ENCODE measurements at places on chromosomes 6 and 20. TPM values are rescaled to one million over a fixed set of nuclear protein-coding genes. Genes with fewer than 3 reads are reported as not detected.

The ANGPT4 gene
- not detected for total RNA-seq

The CARMIL1 gene
- total RNA-seq, result 8.2 TPM

The FAM184A gene
- total RNA-seq, result 0.26 TPM

DNA sequence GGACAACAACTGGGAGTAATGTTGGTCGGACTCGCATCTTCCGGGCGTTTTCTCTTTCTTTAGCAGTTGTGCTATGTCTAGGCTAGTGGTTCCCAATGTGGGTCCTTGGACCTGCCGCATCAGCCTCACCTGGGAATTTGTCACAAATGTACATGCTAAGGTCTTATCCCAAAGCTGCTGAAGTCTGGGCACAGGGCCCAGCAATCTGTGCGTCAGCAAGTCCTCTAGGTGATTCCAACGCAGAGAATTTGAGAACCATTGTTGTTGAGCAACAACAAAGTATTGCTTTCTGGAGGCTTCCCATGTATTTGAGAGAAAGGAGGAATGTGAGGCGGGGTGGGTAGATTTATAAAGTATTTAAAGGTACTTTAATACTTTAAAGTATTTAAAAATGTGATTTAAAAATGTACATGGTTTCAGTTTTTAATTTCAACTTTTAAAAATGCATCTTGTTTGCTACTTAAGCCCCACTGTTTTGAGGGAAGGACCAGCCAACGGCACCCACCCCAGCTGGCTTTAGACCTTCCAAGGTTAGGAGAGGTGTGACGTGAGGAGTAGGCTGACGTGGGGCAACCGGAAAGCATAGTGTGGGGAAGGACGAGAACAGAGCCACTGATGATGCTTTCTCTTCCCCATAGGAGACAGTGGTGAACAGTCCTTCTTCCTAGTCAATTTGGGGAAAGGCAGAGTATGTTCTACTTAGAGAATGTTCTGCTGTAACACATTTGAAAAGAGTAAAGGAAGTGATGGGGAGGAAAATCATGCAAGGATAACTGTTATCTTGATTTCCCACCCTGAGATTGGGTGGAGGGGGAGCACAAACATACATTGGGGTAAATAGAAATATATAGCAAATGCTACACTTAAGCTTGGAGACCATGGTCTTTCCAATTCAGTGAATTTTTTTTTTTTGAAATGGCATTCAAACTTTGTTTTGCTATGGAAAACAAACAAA, 4.3 kb downstream of the UST start:
- DNase-seq, result no peak

DNA sequence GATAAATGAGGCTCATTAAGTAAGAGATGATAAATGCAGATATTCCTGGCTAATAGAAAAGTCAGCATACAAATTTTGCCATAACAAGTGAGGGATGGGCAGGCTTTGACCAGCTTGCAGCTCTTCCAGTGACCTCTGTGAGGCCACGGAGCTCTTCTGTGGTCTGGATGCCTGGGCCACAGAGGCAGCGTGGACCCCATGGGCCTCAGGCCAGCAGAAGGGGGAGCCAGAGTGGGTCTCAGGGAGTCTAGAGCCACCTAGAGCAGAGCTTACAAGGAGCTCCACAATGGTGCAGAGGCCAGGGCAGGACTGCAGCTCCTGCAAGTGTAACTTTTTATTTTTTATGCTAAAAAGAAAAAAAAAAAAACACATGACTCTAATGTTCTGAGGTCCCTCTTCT, 165.1 kb downstream of the ARID1B start:
- DNase-seq, result no peak

- DNase-seq, result no peak
These were observed 1.8 kb downstream of the RALGAPA2 start for GRCh38 chr20:20710443-20711315.

- DNase-seq, result peak; percentile 41
These were observed 136.3 kb downstream of the LY86 start for GRCh38 chr6:6724539-6725467.

DNA sequence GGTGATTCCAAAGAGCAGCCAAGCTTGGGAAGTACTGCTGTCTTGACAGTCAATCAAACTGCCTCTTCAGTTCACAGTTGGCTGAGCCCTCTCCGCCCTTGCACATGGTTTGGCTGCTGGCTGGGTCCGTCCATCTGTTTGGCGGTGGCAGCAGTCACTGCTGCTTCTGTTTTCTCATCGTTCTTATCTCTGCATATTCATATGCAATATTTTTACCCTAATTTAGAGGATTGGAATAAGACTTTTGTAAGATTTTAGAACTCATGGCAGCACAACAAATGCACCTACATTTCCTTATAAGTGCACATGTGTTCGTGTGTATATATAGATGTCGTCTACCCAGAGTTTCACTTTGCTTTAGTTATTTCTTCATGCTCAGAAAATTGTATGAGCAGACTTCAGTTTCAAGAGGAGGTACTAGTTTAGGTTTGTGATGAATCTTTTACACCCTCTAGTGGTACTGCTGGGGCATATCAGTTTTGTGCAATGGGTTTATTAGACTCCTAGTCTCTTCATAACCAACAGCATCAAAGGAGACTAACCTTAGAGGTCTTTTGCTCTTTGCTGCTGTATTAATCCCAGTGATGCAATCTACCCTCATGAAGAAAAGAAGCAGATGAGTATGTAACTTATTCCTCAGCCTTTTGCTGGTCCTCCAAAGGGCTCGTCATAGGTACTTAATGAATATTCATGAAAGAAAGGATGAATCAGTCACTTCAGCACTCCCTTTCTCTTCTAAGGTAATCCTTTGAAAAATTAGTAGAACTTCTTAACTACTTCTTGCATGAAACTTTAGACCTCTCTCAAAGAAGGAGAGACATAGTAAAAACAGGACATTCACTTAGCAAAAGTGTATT, 44.3 kb downstream of the KHDC1L start:
- DNase-seq, result no peak

DNA sequence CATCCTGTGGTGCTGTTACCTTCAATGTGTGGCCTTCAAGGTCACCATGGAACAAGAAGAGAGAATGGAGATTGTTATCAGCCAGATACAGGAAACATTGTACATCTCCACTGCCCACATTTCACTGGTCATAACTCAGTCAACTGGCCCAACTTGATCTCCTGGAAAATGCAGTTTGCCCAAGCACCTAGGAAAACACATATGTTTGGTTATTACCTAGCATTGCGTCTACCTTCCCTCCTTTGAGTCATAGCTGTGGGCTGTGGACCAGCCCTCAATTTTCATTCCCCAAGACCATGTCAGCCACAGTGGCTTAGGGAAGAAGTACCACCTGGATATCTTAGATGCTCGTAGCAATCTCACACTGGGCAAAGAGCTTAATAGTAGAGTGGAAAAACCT, 513.4 kb downstream of the KIF16B start:
- DNase-seq, result no peak

DNA sequence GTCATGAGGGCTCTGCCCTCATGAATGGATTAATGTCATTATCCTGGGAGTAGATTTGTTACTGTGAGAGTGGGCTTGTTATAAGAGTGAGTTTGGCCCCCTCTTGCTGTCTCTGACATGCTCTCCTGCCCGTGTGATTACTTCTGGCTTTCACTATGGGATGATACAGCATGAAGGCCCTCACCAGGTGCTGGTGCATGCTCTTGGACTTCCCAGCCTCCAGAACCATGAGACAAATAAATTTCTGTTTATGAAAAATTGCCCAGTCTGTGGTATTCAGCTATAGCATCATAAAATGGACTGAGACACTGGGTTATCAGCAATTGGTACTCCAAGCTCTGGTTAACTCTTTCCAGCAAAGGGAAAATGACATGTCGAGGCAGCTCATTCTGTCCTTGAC, 76.2 kb upstream of the MAP3K7 start:
- DNase-seq, result no peak

- DNase-seq, result no peak
These were observed 183.0 kb downstream of the THBS2 start for GRCh38 chr6:169070506-169071176.

GRCh38 chr6:70790483-70791224, 123.0 kb downstream of the SMAP1 start:
- DNase-seq, result no peak

- DNase-seq, result no peak
These were observed 138.1 kb downstream of the FNDC1 start for GRCh38 chr6:159307246-159307790.

- no peak for DNase-seq
These were observed 23.6 kb downstream of the FOXO3 start for GRCh38 chr6:108584323-108584722.

- no peak for DNase-seq
These were observed 14.3 kb upstream of the LAMA4 start for GRCh38 chr6:112268654-112269053.

- no peak for DNase-seq
These were observed 19.9 kb upstream of the RIPOR3 start for GRCh38 chr20:50711113-50711825.

DNA sequence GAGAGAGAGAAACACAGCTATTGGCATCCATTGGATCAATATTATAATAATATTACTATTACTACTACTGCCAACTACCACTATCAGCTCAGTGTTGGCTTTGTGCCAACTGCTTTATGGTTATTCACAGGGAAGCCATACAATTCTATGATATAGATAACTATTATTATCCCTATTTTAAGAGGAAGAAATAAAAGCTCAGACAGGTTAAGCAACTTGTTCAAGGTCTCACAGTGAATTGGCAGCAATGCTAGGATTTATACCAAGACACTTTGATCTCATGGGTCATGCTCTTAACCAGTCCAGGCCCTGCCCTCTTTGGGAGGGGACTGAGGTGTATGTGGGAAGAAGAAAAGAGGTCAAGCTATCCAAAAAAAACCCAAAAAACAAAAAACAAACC, 82.0 kb upstream of the TRAF3IP2 start:
- DNase-seq, result no peak

DNA sequence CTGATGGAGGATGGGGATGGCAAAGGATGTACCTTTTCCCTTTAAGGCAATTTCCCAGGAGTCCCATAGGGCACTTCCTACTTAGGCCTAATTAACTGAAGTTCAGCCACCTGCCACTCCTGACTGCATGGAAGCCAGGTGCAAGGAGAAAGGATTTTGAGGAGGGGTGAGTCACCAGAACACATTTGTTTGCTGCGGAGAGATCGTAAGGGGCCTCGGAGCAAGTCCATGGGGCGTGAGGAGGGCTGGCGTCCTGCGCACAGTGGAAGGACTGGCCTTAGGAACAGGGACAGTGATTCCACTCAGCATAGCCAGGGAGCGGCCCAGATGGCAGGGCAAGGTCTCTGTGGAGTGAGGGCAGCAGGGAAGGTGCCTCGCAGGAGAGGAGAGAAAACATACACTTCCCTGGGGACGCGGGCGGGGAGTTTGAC, 11.8 kb upstream of the MAP1LC3A start:
- no peak for DNase-seq

GRCh38 chr20:40680161-40680959, 8.7 kb downstream of the MAFB start:
- DNase-seq, result no peak

DNA sequence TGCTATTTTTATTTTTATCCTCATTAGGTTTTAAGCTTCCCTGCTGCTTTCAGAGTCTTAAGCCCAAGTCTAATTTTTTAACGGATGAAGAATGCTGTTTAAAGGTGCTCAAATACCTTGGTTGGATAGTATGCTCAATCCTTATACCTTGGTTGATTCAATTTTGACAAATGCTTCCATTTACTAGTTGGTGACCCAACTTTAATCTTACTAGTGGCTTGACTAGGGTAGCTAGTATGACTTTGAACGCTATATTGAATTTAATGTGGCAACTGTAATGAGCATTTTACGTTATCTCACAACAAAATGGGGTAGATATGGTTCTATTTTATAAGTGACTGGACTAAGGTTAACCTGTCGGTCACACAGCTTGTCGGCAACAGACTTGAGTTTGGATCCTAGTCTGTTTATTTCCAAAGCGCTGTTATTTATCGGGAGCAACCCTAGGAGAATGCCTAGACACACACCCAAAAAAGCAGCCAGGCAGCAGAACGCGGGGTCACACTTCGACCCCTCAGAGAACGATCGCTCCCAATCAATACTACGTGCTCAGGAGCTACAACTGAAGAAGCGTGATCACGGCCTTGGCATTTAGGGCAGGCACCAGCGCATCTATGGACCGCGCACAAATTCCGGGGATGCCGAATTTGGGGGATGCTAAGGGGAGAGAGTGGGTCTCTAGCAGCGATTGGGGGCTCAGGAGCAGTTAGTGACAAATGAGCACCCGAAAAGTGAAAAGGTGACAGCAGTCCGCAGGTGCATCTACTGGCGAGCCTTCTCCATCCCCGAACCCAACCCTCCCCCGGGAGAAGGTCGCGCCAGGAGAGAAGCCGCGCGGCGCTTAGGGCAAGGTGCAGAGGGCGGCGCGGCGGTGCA, 586 bp upstream of the ALDH5A1 start:
- DNase-seq, result no peak

DNA sequence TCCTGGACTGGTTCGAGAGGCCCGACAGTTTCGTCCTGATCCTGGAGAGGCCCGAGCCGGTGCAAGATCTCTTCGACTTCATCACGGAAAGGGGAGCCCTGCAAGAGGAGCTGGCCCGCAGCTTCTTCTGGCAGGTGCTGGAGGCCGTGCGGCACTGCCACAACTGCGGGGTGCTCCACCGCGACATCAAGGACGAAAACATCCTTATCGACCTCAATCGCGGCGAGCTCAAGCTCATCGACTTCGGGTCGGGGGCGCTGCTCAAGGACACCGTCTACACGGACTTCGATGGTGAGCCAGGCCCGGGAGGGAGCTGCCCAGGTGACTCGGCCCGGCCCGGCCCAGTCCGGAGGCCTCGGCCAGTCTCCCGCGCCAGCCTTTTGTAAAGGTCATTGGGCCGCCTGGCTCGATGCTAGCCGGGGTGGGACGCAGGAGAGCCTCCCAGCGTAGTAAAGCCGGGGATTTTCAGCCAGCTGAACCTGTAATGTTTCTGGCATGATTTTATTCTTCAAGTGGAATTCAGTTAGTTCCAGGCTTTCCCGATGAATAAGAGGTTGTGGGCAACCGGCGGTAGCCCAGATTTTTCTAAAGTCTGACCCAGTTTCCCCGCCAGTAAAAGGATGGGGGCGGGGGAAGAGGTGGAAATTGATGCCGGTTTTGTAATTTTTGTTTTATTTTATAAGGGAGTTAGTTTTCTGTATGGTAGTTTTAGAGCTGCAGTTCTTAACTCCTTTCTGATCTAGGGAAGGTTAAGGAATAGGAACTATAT, 1.4 kb downstream of the PIM1 start:
- no peak for DNase-seq

- DNase-seq, result no peak
These were observed 35.1 kb downstream of the DSE start for GRCh38 chr6:116405652-116406356.

GRCh38 chr6:63742060-63742459, 106.5 kb downstream of the PHF3 start:
- no peak for DNase-seq

DNA sequence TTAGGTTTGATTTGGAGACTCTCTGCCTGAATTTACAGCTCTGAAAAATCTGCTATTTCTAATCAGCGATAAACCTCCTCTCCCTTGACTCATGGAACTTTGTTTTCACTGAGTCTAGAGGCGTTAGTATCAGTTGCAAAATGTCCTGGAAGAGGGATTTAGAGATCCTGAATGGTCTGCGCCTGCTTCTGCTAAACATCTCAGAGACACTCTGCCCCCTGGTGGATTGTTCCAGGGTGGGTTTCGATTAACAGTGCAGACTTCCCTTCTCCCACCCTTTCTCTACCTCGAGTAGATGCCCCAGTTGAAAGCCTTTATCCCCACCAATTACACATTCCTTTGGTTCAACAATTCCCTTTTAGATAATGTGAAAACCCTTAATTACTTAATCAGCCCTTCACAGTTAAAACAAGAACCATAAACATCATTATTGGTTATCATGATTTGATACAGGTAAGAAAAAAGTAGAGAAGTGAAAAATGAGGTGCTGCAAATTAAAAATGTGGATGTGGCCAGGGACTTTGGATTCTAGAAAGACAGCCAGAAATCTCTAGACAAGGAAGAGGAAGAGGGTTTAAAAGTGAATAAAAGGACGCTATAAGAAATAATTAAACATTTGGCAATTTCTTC, 5.5 kb downstream of the HTR1B start:
- DNase-seq, result peak; percentile 91

All from pulmonary artery endothelial cell (primary cell).